Erythroblast (primary cell): ENCODE measurements at places on chromosomes 2 and 18.
A peak's percentile ranks its signal among the peaks of the same experiment; 100 is the strongest.

- no peak for DNase-seq
Observed at GRCh38 chr18:34221971-34222306, 2.8 kb downstream of the NOL4 start.

DNA sequence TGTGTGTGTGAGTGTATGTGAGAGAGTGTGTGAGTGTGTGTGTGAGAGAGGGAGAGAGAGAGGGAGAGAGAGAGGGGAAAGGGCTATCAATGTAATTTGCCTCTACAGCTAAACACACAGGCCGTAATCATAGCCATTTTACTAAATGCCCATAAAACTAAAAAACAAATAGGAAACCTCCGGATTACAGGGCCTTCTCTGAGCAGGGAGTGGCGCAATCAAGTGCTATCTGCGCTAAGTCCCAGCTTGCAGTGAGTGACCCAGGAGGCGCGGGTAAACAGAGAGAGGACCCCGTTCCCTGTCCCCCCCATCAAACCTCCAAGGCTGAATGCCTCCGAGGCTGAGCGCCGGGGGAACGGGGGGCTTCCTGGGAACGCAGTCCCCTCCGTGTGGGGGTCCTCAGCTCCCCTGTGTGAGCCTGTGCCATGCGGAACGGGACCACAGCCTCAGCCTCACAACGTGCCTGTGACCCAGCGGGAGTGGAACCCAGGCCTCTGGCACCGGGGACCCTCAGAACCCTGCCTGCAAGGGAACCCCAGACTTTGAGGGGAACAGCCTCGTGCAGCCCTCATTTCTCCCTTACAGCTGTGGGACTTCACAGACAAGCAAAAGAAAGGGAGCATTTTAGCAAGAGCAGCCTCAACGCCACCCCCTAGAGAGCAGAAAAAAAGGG is 54.7 kb upstream of the ID2 start:
- DNase-seq = no peak

DNA sequence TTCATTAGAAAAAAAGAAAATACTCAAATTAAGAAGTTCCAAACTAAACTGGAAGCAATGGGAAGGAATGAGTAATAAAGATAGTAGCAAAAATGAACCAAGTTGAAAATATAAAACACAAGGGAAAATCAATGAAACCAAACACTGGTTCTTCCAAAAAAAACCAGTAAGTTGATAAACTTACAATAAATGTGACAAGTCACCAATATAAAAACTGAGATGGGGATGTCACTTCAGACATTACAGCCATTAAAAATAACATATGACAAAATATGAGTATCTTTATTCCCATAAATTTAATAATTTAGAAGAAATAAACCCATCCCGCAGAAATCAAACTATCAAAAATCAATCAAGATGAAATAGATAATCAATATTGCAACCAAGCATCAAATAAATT is 633.9 kb upstream of the RAB6C start:
- no peak for DNase-seq

- DNase-seq = peak; percentile 65
Observed at GRCh38 chr2:63888490-63889402, 47.0 kb downstream of the UGP2 start.

- DNase-seq = peak; percentile 15
Observed at GRCh38 chr2:174788291-174788929, 24.1 kb upstream of the CHRNA1 start.

- DNase-seq = no peak
Observed at GRCh38 chr2:23354554-23354953, 30.4 kb upstream of the KLHL29 start.

- DNase-seq = no peak
Observed at GRCh38 chr2:218343591-218343990, 13.1 kb upstream of the CATIP start.

DNA sequence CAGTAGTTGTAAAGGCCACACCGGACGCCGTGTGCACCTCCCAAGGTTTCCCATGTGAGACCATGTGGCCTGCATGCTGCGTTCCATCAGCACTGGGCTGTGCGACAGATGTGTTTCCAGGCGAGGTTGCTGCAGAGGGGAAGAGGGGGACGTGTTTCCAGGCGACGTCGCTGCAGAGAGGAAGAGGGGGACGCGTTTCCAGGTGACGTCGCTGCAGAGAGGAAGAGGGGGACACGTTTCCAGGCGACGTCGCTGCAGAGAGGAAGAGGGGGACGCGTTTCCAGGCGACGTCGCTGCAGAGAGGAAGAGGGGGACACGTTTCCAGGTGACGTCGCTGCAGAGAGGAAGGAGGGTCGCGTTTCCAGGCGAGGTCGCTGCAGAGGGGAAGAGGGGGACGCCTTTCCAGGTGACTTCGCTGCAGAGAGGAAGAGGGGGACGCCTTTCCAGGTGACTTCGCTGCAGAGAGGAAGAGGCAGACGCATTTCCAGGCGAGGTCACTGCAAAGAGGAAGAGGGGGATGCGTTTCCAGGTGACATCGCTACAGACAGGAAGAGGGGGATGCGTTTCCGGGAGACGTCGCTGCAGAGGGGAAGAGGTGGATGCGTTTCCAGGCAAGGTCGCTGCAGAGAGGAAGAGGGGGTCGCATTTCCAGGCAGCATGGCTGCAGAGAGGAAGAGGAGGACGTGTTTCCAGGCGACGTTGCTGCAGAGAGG is 24.5 kb downstream of the NFATC1 start:
- no peak for DNase-seq
